ENCODE measurements at places on chromosomes 4 and X.

GRCh38 chr4:99414401-99414800 lies 20.7 kb downstream of the ADH7 start:
- no peak for DNase-seq

DNA sequence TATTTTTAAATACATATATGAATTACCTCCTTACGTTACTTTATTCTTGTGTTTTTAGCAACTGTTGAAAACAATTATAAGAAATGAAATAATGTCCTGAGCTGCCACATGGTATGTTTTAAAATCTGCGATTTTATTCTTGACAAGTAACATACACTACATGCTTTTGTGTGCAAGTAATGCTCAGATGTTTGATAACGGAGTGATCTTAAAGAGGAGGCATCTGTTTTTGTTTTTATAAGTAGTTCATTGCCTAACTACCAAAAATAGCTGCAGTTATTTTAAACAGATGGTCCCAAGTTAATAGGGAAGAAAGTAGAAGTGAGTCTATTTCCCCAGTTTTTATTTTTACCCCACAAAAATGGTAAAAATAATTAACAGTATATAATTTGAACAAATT lies 55.2 kb downstream of the GAB1 start:
- DNase-seq = no peak

GRCh38 chr4:109994415-109994827 lies 81.7 kb downstream of the EGF start:
- DNase-seq = no peak

- no peak for DNase-seq
Measured at GRCh38 chrX:53188763-53189162, 36.2 kb downstream of the KDM5C start.

DNA sequence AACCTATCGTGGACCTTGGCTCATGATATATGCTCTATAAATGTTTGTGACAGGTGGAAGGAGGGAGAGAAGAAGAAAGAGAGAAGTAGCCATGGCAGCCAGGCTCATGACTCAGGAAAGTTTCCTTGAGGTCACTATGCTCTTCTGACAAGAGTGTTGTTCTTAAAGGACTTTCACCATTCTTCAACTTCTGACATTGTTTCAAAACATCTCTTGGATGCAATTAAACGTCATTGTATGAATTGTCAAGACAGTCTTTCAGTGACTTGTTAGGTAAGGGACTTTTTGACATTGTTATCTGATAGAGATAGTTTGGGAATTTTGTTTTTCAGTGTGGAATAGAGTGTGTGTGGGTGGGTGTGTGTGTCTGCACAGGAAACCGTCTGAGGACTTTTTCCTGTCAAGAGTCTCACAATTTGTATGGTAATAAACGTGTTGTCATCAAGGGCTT lies 617.0 kb downstream of the MID1IP1 start:
- DNase-seq = no peak

GRCh38 chrX:123140454-123140853 lies 43.6 kb upstream of the GRIA3 start:
- DNase-seq = no peak

DNA sequence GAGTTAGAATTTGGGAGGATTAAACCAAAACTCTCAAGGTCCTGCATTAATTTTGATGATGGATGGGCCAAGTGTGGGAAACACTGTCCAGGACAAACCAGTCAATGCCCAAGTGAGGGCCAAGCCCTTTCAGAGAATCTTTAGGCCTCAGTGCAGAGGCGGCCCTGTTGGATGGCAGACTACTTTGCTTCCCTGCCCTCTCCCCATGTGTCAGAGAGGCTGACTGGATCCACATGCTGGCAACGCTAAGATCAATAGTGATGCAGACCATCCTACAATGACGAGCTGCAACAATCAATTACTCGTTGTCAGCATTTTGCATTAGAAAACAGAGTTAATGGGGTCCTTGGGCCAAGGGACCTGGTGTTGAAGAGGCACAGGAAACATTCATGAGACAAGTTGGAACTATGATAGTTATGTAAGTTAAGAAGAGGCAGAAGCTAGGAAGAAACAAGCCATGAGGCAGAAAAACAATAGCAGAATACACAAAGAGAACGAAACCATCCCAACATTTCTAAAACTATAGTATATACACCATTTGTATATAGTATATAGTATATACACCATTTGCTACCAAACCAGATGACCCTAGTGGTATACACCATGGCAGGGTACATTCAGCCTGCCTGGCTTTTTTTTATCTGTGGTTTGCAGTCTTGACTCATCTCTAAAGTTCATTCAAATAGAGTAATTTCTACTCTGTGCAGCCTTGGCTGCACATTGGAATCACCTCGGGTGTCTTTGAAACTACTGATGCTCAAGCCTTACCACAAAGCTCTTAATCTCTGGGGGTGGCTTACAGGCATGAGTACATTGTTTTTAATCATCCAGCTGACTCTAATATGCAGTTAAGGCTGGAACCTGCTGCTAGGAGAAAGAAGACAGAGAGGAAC lies 147.7 kb upstream of the GYPA start:
- no peak for DNase-seq

DNA sequence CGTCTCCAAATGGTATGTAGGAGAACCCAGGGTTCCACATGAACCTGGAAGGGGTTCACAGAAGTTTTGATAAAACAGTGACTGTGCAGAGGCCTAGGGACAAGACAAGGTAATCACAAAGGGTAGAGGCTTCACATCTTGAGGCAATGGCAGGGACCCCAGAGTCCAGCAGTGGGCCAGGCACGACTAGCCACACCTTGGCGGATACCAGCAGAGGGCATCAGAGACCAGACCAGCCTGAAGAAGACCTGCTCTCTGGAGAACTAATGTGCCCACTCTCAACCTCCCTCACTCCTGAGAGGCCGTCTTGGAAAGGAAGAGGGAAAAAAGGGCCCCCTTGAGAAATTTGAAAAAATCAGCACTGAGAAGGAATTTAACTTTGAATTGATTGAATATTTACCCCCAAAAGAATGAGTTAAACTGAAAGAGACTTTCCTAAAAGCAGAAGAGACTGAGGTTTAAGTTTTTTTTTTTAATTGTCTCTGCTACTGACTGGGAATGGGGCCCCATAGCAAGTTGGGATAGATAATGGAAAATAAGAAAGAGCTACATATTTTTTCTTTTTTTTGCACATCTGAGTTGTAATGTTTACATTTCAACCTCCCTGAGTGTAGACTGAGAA lies 243.8 kb upstream of the JADE1 start:
- DNase-seq = peak; percentile 6
